ENCODE measurements at places on chromosomes 6 and 20.
A peak's percentile ranks its signal among the peaks of the same experiment; 100 is the strongest.

DNA sequence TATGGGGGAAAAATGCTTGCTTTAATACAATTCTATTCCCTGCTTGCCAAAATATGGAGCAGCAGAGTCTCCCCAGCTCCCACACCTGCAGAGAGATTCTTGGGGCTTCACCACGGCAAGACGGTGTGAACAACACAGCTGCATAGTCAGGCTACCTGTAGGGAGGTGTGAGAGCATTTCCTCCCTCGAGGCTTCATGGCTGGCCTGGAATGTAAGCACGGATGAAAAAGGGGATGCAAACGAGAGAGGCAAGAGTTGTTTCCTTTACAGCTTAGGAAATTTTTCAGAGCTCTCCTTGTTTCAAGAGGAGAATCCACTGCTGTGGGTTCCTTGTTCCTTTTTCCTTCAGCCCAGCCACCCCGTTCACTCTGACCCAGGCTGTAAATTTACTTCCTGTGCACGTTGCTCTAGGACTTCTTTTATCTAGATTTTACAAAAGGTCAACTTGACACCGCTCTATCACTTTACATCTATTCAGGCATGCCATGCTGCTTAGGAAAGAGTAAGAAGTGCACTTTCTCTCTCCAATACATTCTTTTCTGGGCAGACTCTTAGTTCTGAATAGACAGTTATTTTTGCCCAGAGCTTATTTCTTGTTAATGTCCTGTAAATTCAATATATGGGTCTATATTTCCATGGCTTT lies 197.1 kb downstream of the KHDC1L start:
- DNase-seq: no peak

GRCh38 chr6:151413372-151414145 lies 22.2 kb upstream of the ZBTB2 start:
- peak; percentile 51 for DNase-seq

GRCh38 chr6:89675949-89676748 lies 37.6 kb upstream of the LYRM2 start:
- DNase-seq: no peak

DNA sequence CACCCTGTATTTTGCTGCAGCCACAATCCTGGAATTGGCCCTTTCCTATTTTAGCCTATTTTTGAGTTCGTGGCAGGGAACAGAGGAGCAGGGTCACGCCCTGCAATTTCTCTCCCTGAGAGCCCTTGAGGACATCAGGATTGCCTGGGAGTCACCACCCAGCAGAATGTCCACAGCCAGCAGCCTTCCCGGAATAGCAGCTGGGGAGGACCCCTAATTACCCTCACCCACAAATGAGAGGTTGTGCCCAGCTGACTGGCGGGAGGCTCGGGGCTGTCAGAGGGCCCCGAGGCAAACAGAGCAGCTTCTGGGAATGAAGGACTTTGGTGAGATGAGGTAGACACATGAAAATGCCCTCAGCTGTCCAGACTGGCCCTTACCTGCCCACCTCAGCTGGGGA lies 165.1 kb downstream of the PREX1 start:
- no peak for DNase-seq

GRCh38 chr6:62284725-62285124 lies 1.3 kb downstream of the KHDRBS2 start:
- no peak for DNase-seq

DNA sequence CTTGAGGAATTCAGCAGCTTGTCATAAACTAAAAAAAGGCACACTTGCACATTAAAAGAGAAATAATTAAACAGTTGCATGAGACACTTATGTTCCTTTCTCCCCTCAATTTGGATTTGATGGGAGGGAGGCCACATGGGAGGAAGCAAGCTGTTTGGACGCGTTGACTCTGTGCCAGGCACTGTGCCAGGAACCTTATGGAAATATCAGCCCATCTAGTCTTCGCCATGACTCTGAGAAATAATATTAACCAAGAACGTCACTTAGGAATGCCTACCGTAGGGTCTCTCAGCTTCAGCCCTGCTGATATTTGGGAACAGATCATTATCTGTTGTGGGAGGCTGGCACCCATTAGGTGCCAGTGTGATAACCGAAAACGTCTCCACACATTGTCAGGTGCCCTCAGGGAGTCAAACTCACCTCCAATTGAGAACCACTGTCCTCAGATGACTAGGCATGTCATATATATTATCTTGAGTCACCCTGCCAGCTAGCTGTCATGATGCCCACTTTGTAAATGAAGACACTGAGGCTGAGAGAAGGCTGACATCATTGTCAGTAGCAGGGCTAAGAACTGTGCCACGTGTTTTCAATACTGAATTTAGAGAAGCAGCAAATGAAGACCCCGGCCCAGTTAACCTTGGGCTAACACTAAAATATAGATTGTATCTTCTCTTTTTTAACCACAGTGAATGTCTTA lies 36.1 kb downstream of the EYA2 start:
- no peak for DNase-seq

- DNase-seq: no peak
These were observed 83.8 kb downstream of the RNASET2 start for GRCh38 chr6:166872531-166873009.

GRCh38 chr6:100877851-100878250 lies 3.3 kb downstream of the ASCC3 start:
- DNase-seq: no peak

DNA sequence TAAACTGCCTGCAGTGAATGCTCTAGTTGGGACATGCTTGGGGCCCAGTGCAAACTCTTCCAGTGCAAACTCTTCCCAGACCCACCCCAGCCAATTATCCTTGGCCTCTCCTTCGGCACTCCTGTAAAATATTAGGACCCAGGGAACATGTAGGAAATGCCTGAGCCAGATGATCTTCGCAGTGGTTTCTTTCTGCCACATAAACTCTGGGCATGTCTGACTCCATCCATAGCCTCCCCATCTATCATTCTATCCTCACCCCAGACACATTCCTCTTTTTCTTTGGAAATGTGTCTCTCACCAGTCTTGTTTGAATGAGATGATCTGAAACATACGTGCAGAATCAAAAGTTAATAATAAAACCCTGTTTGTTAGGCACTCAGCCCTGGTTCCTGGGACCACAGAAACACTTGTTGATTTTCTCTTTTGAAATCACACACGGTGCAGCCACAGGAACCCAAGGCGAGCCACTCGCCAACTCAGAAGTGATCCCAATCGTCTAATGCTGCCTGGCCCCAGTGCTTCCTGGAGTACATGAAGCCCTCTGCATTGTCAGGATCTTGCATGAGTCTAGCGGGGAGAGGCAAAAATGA lies 108.9 kb upstream of the CST7 start:
- DNase-seq: no peak

DNA sequence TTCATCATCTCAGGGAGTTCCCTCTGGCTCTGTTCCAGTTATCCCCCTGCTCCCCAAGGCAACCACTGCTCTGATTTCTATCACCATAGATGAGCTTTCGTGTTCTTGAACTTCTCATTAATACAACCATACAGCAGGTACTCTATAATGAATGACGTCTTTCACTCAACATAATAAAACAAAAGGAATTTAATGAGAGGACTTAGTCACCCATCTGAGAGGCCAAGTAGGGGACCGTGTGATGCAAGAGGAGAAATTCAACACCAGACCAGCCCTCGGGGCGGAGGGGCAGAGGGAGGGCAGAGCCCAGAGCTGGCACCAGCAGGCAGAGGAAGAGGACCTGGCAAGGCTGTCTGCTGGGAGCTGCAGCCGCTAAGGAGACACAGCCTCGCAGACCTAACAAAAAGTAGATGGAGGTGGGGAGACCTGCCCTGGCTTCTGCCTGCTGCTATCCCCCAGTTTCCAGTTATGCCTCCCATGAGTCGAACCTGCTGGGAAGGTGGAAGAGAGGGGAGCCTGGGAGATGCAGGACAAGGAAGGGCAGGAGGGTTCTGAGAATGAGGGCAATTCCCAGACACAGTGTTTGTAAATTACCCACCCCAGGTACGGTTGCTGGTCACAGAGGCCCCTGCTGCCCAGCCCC lies 13.8 kb downstream of the CCN5 start:
- no peak for DNase-seq

- DNase-seq: no peak
These were observed 120.4 kb downstream of the MYLK4 start for GRCh38 chr6:2630359-2630758.

GRCh38 chr20:59027741-59028320 lies 4.3 kb downstream of the ATP5F1E start:
- no peak for DNase-seq

DNA sequence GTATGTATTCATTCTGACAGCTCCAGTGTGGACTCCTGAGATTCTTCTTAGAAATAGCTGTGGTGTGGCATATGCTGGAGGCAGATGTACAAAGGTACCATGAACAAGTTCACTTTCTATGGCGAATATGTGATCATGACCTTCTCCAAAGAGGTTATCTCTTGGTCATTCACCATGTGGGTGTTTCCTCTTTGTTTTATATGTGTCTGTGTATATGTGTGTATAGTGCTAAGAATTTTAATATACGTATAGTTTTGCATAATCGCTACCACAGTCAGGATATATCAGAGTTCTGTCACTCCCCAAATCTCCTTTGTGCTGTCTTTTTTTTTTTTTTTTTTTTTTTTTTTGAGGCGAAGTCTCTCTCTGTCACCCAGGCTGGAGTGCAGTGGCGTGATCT lies 47.1 kb downstream of the PHACTR2 start:
- no peak for DNase-seq

DNA sequence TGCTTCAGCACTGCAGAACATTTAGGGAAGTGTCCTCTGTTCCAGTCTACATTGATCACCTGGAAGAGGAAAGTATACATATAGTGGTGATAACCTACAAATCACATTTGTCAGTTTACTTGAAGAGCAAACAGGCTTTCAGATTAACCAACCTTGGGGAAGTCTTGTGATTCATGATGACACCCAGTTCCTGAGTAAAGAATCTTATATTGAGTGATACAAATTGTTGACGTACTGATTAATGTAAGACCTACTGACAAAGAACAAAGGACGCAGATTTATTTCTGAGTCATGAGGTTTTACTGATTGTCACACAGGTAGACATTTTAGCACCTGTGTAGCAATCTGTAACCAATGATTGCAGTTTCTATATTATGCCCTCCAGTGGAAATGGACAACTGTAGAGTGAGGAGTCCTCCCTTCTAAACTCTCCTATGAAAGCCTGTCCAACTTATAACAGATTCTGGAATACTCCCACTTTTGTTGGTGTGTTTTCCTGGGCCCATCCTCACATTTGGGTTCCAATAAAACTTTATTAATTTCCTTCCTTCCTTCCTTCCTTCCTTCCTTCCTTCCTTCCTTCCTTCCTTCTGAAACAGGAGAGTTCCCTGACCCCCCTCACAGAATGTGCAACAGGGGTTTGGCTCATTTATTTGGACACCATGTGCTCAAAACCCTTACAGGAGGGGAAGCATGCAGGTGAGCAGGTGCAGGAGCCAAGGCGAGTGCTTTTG lies 113.5 kb downstream of the SLC35B3 start:
- DNase-seq: no peak

DNA sequence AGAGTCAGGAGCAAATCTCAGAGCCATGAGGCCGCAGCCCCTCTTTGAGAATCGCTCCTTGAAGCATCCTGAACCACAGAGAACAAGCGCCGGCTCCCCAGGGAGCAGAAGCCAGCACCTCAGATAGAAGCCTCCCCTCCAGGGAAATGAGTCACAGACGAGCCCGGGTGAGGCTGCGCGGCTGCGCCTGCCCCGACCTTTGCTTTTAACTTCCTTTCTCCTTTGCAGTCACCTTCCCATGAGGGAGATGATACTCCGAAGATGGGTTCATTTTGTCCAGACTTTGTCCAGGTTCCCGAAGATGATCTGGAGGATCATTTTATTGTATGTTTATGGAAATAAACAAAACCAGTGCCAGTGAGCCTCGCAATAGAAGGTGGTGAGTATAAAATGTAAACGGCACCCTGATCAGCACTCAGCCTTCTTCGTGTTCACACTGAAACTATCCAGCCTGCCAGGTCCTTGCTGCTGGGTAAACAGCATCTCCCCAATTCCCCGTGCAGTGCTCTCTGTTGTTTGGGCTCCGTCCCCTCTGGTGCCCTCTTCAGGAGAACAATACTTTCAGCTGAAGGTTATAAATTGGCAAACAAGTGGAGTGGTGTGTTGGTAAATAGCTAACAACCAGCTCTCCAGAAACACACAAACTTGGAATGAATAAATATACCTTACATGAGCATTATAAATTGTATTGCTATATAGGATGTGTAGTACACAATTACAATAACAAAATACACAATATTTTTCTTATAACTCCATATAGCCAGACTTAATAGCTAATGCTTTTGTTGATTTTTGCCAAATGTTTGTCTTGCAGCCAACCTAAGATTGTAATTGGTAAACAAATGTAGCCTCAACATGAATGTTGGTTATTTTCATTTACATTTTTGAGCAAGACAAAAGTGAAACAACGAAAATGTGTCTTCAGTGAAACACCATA lies 41.4 kb upstream of the TMEM181 start:
- DNase-seq: peak; percentile 21

DNA sequence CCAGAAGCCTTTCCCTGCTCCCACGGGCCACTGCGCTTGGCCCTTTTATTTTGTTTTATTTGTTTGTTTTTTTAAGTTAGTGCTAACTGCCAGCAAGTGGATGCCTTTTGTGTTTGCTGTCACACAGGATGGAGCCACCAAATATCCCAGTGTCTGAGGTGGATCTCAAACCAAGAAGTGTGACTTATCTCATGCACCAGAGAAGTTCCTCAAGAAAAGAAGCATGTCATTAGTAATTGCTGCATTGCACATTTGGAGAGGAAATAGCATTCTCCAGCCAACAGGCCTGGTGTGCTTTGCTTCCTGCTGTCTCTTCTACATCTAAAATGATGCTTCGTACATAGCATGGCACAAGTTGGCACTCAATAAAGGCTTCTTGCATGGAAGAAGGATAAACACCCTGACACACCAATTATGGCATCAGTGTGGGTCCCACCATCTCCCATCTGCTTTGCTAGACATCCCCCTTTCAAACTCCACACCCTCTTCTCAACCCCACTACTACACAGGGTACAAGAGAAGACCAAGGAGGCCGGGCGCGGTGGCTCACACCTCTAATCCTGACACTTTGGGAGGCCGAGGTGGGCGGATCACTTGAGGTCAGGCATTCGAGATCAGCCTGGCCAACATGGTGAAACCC lies 1.9 kb upstream of the ATP9A start:
- no peak for DNase-seq

DNA sequence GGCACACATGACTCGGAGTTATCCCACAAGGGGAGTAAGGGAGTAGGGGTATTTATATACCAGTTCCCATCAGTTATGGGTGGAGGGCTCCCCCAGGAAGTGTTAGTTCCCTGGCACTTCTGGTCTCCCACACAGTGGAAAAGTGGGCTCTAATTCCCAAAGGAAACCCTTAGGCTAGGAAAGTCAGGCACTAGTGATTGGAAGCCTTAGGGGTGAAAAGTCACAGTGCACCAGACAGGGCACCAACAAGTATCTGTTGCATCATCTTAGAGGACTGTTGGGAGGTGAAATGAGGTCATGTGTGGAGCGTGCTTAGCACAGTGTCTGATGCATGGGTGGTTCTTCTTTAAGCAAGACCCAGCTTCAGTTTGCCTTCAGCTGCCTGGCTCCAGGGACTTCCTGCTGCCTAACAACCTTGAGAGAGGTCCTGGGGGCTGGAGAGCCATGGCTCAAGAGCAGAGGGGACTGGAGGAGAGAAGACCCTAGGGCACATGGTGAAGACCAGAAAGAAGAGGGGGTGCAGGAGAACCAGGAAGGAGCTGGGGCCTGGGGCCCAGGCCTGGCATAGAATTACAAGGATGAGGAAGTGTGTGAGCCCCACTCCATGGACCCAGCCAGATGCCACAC lies 7.5 kb upstream of the FOXP4 start:
- DNase-seq: no peak
